ENCODE measurements at places on chromosomes 16 and 17.
A peak's percentile ranks its signal among the peaks of the same experiment; 100 is the strongest.

- peak; percentile 19 for DNase-seq
Observed at GRCh38 chr16:62035115-62036092, 834 bp downstream of the CDH8 start.

DNA sequence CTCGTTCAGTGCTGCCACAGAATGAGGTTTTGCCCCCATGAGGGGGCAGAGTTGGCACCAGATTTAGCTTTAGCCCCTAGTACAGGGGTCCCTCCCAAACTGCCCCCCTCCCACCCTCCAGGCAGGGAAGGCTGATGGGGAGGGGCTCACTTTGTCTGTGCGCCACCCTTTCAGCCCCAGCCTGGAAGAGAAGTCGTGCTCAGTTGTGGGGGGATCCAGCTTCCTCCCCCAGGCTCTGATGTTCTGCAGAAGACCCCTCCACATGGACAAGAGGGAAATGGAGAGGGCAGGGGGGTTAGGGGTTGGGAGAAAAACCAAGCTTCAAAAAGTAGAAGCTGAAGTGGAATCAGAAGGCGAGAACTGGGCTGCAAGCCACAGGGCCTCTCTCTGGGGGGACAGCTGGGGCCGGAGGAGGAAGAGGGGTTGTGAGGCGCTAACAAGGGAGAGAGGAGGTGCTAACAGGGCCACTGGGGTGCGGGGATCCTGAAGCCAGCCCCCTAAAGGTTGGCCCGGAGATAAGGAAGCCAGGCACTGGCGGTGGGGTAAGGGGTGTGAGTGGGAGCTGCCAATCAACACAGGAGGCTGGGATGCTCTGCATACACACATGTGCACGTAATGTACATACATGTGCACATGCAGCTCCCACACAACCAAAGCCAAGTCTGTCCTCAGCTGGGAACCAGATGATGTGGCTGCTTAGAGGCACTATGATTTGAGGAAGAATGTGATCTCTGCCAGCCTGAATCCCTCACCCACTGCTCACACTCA is 7.0 kb upstream of the TMEM92 start:
- DNase-seq, result no peak

DNA sequence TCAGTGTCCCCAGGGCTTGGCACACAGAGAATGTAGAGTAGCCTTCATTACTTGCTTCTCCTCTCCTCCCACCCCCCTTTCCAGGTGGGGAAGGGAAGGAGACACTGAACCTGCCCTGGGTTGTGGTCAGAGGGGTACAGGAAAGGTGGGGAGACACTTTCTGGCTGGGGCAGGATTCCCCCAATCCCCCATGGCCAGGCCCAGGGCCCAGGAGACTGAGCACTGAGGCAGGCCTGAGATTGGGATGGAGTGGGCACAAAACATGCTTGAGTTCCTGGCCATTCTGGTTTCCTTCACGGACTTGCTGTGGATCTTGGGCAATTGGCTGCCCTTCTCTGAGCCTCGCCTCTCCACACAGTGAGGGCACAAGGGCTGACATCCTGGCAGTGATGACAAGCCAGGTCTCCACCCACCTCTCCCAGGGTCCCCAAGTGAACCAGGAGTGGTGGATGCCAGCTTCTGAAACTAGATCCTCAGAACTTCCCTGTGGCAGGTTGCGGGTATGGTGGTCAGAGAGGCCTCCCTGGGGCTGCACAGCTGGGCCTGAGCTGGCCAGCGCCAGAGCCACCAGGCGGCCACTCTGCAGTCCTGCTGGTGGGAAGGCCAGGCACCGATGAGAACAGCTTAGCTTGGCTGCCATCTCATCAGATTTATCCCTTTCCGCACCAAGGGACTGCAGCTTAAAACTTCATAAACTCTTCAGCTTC is 9.3 kb downstream of the ZNF629 start:
- no peak for DNase-seq

DNA sequence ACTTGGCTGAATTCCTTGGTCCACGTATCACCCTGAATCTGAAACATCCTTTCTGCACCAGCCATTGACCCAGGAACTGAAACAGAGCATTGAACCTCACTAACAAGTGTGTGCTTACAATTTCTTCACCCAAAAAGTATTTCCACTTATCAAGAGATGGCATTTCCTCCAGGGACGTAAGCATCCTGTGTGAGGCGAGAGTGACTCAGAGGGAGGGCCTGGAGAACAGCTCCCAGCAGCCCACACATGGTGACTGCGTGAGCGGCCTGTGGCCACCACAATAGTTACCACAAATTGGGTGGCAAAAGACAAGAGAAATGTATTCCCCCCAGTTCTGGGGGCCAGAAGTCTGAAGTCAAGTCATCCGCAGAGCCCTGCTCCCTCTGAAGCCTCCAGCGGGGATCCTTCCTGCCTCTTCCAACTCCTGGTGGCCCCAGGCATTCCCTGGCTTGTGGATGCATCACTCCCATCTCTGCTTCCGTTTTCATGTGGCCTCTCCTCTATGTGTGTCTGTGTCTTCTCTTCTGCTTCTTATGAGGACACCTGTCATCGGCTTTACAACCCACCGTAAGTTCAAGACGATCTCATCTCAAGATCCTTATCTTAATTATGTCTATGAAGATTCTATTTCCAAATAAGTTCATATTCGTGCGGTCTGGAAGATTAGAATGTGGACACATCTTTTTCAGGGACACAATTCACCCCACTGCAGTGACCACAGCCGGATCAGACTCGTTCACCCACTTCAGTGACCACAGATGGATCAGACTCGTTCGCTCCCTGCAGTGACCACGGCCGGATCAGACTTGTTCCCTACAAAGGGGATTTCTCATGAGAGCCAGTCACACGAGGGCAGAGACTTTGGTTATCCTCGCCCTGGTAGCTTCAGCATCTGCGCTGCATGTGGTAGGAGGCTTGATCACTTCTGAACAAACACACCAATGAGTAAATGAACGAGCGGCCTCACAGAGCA is 122.6 kb upstream of the FOXF1 start:
- no peak for DNase-seq

- no peak for DNase-seq
Observed at GRCh38 chr17:38357486-38358123, 6.0 kb downstream of the SOCS7 start.

DNA sequence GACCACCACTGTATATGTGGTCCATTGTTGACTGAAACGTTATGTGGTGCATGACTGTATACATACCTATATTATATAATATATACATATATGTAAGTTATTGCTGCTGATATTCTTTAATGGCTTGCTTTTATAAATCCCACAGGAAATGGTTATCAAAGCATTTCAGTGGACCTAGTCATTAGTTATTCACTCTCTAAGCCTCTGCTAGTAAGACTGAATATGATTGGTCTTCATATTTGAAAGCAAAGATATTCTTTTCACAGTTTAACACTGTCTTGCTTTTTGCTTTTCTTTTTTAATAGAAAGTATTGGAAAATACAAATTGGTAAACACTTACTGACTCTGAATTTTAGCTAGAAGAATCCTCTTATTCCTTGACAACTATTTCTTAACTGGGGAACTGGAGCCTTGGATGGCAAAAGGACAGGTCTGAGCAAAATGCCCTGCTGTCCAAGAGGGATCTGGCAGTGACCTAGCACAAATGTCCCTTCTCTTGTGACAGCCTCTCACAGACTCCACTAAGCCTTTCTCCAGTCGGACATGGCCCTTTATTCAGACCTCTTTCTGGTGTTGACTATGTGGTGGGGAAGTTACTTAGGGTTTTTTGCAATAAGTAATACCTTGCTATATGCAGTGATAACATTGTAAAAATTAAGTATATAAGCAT is 14.7 kb upstream of the MYH2 start:
- DNase-seq, result no peak

- peak; percentile 35 for DNase-seq
Observed at GRCh38 chr17:36934692-36935630, 2.3 kb upstream of the LHX1 start.

DNA sequence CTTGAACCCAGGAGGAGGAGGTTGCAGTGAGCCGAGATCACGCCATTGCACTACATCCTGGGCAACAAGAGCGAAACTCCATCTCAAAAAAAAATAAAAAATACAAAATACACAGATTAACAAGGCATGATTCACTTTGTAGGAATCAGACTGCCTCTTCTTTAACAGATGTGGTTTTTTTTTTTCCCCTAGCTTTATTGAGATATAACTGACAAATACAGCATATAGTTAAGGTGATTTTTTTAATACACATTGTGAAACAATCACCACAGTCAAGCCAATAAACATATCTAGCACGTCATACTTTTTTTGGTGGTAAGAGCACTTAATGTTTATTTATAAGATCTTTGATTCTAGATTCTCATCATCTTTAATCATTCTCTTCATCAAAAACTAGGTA is 87.8 kb downstream of the SPAG9 start:
- DNase-seq, result no peak

GRCh38 chr16:19507867-19508266 is 14.0 kb downstream of the GDE1 start:
- DNase-seq, result no peak

DNA sequence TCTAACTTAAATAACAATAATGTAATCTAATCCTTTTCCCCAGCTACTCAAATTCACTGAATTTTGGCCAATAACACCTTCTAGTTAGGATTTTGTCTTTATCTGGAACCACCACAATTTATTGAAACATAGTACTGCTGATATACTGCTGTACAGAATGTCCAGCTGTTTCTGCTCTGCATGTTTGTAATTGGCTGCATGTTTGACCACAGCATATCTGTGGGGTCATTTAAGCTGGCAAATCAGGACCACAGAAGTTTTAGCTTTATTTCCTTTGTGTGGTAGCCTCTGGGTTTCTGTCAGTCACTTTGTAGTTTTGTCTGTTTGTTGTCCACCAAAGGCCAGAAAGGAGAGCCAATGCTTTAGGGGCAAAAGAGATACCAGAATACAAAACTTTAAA is 22.2 kb upstream of the RAB11FIP4 start:
- no peak for DNase-seq

GRCh38 chr16:87541147-87541871 is 48.5 kb upstream of the ZCCHC14 start:
- no peak for DNase-seq

GRCh38 chr17:63703029-63703428 is 3.1 kb upstream of the LIMD2 start:
- no peak for DNase-seq

GRCh38 chr17:59361916-59362810 is 30.7 kb downstream of the YPEL2 start:
- DNase-seq, result no peak

- no peak for DNase-seq
Observed at GRCh38 chr17:3911271-3912053, 4.8 kb downstream of the P2RX1 start.

DNA sequence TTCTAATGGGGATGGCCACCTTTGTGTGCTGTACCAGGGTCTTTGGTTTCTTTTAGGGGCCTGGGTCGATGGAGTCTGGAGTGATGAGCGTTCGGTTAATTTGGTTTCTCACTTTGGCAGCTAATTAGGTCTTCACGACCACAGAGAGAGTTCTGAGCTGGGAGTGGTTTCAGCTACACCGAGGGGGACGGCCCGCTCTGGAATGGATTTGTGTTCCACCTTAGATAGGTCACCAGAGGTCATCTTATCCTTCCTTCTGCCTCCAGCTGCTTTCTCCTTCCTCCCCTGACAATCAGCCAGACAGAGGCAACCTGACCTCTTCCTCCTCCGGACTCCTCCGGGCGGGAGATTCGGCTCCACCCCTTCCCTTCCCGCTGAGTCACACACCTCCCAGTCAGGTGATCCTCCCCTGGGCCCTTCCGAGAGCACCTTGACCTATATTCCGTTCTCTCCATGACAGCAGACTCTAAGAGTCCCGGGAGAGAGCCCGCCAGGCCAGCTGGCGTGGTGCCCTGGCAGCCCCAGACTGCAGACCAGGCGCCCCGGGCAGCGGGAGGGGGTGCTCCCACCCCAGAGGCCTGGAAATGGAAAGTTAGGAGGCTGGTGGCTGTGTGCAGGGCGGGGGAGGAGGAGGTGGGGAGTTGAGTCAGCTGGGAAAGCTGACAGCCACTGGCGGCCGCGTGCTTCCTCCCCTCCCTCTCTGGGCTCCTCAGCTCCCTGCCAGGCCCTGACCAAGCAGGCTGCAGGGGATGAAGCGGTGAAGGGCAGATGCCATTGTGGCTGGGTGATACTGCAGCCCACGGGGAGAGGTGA is 44.7 kb downstream of the CHD9 start:
- DNase-seq, result peak; percentile 99

- no peak for DNase-seq
Observed at GRCh38 chr17:9549215-9549614, 26.4 kb downstream of the STX8 start.

DNA sequence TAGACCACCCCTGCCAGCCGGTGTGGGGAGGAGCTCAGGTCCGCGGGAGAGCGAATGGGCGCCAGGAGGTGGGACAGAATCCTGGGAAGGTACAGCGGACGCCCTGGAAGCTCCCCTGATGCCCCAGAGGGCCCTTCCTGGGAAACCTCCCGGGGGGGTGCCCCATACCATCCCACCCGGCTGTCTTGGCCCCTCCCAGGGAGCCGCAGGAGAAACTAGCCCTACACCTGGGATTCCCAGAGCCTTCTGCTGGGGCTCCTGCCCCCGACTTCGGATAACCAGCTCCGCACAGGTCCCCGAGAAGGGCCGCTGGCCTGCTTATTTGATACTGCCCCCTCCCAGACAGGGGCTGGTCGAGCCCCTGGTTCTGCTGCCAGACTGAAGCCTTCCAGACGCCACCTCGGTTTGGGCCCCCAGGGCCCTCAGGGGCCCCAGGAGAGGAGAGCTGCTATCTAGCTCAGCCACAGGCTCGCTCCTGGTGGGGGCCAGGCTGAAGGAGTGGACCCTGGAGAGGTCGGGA is 3.0 kb upstream of the CBX4 start:
- DNase-seq, result no peak

DNA sequence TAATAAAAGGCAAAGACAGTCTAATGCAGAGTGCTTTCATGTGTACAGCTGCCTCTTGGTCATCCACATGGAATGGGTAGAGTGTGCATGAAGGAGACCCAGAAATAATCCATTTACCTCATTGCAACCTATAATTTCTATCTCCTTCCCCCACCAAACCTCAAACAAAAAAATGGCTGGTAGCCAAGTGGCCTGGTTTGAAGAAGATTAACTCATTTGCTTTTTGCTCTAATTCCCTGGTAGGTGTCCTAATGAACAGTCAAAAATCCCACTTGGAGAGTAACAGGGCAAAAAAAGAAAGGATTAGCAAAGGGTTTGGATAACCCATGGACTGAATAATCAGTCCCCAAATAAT is 13.0 kb upstream of the LYRM9 start:
- DNase-seq, result no peak

GRCh38 chr16:64964126-64964540 is 157.7 kb downstream of the CDH11 start:
- DNase-seq, result no peak

DNA sequence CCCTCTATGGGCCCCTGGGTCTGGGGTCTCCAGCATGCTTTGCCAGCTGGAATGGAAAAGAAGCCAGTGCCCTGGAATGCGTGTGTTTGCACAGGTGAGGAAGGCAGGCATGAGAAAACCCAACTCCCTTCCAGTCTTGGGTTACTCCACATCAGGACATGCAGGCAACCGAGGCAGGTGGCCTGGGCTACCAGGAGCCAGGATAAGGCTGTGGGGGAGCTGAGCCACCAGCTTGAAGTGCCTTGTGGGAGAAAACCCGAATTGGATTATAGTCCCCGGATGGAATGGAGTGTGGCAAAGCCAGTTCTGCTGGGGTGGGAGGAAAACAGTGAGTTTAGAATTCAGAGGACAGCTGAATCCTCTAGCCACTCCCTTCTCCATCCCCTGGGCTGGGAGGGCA is 7.2 kb downstream of the SRCIN1 start:
- DNase-seq, result peak; percentile 74
